Smooth muscle cell of bladder (primary cell): ENCODE measurements at places on chromosomes 13 and 19. TPM values are rescaled to one million over a fixed set of nuclear protein-coding genes. Genes with fewer than 3 reads are reported as not detected.

Gene WDR88
- not detected in 2 replicates for total RNA-seq

Gene PSG6
- total RNA-seq: not detected in 2 replicates

Gene PLK5
- not detected in 2 replicates for total RNA-seq

Gene PINLYP
- total RNA-seq: 0.55 and 1.4 TPM in 2 replicates

Gene DAND5
- not detected in 2 replicates for total RNA-seq

Gene TUBB4A
- total RNA-seq: not detected in 2 replicates

Gene CXCL17
- total RNA-seq: not detected in 2 replicates

Gene MRI1
- total RNA-seq: 20.5 and 22.6 TPM in 2 replicates

Gene GRIK5
- total RNA-seq: not detected in 2 replicates

Gene GAS6
- total RNA-seq: 122 and 125 TPM in 2 replicates

Gene KIR3DL2
- not detected in 2 replicates for total RNA-seq

Gene MEDAG
- total RNA-seq: 18.6 and 50.7 TPM in 2 replicates

Gene IZUMO2
- total RNA-seq: not detected in 2 replicates

Gene OR4F17
- total RNA-seq: under 0.01 TPM in 1 of 2 replicates, not detected in the other

Gene C19orf81
- not detected in 2 replicates for total RNA-seq

Gene RAB3A
- 2.4 and 3.1 TPM in 2 replicates for total RNA-seq

Gene CYP4F12
- 0.18 TPM in 1 of 2 replicates, not detected in the other for total RNA-seq

Gene NEK3
- total RNA-seq: 7.5 and 10.0 TPM in 2 replicates

Gene SNAPC2
- 11.7 and 14.1 TPM in 2 replicates for total RNA-seq

Gene ATG4D
- 10.8 and 13.2 TPM in 2 replicates for total RNA-seq

Gene PPFIA3
- 1.4 and 1.6 TPM in 2 replicates for total RNA-seq

Gene RASGRP4
- total RNA-seq: not detected in 2 replicates

Gene ZNF486
- total RNA-seq: 3.6 and 3.7 TPM in 2 replicates

Gene CPAMD8
- 0.28 and 0.43 TPM in 2 replicates for total RNA-seq
